Activated T-cell treated with anti-CD3 and anti-CD28 coated beads, Interleukin-2, amount 50 U/mL, for 24 hours (primary cell): ENCODE measurements at places on chromosomes 3 and 15.

- DNase-seq: no peak
These were observed 115.4 kb downstream of the NEK10 start for GRCh38 chr3:27253831-27254230.

DNA sequence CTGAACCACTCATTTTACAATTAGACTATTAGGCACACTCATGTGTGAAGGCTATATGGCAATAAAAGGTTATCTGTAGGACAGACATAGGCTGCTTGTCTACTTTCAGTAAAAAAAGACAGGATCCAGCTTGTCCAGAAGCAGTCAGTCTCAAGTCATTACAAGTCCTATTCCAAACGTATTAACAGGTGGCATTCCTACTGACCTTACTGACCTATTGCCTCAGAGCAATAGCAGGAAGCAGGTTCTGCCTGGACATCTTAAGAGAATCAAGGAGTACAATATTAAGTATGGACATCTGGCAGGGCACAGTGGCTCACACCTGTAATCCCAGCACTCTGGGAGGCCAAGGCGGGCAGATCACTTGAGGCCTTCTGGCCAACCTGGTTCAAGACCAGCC, 7.0 kb downstream of the CMTM6 start:
- no peak for DNase-seq

GRCh38 chr3:162348912-162349311, 852.3 kb downstream of the OTOL1 start:
- no peak for DNase-seq

GRCh38 chr15:70535955-70536338, 227.4 kb downstream of the UACA start:
- DNase-seq: no peak

DNA sequence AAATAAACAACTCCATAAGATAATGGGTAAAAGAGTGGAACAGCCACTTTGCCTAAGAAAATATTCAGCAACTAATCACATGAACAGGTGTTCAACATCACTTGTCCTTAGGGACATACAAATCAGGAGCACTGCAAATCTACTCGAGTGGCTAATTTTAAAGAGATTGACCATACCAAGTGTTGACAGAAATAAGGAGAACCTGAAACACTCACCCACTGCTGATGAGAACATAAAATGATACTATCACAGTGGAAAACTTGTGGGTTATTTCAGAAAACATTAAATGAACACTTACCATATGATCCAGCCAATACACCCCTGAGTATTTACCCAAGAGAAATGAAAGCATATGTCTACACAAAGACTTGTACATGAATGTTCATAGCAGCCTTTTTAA, 70.5 kb downstream of the GABRB3 start:
- DNase-seq: no peak

DNA sequence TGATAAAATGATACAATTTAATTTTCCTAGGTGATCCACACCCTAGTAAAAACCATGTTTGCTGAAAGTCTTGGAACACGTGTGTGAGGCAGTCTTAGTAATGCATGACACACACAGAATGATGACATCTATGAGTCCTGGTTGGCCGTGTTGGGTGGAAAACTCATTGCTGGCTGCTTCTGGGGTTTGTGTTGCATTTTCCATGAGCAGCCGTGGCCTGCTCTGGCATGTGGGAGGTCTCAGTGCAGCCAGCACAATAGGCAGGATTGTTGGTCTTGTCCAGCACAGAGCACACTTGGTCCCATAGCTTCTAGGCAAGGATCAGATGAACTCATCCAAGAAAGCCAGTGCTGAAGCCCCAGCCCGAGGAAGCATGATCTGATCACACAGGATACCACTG, 172.8 kb upstream of the UBE3A start:
- DNase-seq: no peak

DNA sequence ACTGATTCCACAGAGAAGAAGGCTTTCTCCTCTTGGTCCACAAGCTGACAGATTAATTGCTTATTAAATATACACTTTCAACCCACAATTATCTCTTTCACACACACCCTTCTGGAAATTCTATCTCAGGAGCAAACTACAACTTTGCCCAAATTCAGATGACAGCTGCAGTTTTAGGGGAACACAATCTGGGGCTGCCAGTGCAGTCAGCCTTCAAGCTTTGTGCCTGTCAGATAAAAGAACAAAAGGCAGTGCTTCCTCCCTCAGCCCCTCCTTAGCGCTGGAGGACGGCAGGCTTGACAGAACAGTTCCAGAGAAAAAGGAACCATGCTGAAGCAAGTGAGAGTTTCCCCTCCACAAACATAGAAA, 99.6 kb downstream of the TMCC1 start:
- no peak for DNase-seq

GRCh38 chr3:156145866-156146265, 25.5 kb downstream of the KCNAB1 start:
- DNase-seq: no peak

DNA sequence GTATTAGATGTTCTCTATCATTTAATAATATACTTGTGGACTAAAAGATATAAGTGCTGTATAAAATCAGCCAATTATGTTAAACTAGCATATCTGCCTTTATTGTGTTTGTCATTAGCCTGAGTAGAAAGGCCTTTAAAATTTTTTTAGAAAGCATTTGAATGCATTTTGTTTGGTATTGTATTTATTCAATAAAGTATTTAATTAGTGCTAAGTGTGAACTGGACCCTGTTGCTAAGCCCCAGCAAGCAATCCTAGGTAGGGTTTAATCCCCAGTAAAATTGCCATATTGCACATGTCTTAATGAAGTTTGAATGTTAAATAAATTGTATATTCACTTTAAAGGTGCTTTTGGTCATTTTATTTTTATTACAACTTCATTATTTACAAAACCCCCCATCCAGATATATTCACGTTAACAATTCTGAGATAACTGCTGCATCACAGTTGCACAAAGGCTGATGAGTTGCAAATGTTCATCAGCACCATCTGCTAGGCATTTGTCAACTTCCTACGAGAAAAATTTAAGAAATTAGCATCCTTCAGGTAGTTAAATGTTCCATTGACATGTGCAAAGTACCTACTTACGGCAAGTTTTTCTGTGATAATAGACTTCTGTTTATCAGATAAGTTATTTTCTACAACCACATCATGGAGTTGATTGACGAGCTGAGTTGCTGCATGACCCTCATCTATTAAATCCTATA, 6.3 kb downstream of the EIF4A2 start:
- no peak for DNase-seq

DNA sequence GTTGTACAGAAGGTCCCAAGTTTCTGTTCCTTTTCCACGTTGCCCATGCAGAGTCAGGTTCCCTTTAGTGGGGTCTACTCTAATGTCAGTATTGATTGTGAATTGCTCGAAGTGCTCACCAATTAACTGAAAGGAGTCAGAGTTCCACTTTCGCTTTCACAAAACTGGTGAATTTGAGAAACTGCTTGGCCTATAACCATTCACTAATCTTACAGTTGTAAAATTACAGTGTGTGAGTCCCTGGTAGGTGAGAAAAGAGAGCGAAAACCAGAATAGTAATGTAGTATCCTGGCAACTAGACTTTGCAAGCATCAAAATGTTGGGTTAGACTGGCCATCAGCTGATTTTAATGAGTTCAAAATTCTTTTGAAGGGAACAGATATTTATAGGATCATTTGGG, 237.5 kb upstream of the CHRM5 start:
- no peak for DNase-seq

DNA sequence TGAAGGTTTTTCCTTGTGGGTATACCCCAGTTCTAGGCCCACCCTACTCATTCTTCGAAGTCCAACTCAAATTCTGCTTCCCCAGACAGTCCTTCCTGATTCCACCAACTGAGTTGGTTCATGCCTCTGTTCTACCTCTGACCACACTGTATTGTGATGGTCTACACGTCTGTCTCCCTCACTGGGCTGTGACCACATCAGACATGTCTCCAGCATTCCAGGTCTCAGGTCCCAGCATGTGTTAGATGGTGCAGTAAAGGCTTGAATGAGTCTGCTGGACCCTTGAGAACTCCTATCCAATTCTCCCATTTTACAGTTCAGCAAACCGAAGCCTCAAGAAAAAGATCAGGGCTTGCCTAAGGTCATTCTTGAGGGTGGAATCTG, 2.8 kb upstream of the ATP2B2 start:
- DNase-seq: no peak

GRCh38 chr15:54803987-54804386, 392.8 kb downstream of the RSL24D1 start:
- DNase-seq: no peak

DNA sequence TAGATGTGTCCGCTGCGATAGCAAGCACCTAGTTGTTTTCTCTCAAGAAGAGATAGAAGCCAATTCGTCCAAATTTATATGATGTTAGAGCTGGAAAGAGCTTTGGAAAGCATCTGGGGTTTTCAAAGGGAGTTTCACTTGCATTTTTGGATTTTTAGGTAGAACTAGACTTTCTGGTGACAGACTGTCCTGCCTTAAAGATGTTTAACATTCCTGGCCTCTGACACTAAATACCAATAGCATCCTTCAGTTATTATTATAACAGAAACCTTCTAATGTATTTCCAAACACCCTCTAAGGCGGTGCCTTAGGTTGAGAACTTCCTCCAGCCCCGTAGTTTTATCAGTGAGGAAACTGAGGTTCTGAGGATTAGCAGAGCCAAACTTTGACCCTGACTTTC, 305.3 kb downstream of the SATB1 start:
- DNase-seq: no peak

DNA sequence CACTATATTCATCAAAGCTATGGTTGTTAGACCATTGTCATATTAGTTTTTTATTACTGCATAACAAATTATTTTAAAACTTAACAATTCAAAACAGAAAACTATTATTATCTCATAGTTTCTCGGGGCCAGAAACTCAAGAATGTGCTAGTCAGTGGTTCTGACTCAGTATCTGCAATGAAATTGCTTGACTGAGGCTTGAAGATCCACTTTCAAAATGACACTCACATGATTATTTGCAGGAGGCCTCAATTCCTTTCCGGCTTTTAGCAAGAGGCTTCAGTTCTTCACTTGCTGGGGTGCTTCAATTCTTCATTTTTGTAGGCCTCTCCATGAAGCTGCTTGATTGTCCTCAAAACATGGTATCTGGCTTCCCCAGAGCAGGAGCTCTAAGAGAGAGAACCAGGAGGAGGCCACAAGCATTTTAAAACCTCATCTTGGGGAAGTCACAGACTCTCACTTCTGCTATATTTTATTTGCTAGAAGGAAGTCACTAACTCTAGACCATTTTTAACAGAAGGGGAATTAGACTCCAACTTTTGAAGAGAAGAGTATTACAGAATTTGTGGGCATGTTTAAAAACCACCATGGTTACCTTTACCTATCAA, 383.7 kb downstream of the MFSD1 start:
- DNase-seq: no peak

- DNase-seq: no peak
These were observed 42.2 kb upstream of the ROBO2 start for GRCh38 chr3:76997733-76998132.

DNA sequence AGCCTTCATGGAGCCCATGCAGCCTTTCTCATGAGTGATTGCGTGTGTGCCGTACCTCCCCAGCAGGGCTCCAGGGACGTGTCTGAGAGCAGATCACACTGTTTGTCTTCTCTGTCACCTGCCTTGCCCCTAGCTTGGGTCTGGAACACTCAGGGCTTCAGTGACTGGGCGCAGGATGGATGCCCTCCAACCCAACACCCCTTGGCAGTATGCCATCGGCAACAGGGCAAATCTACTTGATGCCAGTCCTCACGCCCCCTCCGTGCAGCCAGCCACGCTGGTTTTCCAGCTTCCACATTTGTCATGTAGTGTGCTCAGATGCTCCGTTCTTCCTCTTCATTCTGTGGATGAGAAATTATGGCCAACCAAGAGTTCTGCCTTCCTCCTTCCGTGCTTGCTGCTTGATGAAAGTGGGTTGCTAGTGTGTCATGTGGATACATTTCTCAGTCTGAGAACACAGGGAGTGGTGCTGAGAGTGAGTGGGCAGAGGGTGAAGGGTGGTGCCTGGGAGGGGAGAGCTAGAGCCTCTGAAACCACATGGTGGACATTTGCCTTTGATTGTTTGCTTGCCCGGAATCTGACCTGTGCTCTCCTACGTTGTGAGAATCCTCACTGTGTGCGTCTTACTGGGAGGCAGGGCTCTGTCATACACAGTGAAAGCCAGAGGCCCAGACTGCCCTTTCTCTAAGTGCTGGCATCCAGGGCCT, 97.2 kb downstream of the FAM43A start:
- no peak for DNase-seq

DNA sequence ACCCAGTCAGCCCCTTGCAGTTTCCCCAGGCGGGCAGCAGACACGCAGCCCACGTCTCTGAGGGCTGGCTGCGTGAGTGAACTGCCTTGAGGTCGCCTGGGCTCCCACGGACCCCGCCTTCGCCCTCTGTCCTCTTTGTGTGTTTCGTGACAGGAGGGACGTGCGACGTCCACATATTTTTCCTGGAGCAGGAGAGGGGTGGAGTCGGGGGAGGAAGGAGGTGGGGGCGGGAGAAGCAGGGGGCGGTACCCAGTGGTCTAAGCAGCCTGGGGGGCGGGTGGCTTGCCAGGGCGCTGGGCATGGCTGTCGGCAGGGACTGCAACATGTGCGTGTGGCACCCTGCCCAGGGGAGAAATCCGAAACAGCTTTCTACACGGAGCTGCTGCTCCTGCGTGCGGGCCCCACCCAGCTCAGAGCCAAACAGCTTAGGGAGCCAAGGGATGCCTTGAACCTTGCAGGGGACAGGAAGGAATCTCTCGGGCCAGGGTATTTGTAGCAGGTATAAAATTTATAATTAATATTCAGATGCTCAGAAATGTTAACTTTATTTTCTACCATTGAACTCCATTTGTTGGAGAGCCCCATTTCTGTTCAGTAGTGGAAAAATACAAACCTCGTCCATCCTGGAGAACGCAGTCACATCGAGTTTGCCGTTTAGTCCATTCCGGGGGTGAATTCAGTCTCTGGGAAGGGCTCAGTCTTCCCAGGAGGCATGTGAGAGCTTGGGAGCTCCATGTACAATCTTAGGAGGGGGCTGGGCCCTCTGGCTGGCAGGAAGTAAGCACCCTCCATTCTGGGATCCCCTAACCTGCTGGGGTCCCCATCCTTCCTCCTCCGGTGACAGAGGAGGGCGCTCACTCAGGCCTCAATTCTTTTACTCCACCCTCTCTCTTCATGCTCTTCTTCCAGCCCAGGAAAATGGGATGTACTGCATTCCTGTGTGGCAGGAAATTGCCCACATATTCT, 79.1 kb upstream of the MEF2A start:
- DNase-seq: no peak

DNA sequence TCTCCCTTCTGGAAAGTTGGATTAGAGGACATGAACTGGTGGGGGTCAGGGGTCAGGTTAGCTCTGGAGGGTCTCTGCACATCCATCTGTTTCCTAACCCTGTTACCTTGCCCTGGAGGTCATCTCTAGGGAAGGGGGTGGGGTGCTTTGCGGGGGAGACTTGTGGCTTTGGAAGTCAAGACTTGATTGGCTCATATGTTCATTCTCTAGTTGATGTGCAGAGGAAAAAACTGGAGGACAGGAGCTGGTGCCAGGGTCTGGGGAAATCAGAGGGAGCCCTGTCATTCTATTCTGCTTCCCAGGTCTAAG, 42.9 kb upstream of the ROPN1 start:
- no peak for DNase-seq

DNA sequence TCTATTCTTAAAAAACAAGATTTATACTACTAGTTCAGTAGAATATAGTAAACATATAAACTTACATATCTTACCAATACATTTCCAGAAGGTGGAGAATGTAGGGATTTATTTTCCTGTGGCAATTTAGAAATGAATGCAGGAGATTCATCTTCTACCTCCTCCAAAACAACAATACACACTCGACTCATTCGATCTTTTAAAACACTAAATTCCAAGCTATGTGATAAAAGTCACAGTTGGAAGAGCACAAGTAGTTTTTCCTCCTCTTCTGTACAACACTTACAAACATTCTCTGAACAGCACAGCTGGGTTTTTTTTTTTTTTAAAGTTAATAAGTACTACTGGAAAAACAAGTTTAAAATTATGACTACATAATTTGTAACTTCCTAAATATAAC, 1.4 kb downstream of the ANKRD28 start:
- no peak for DNase-seq
